Activated CD4-positive, alpha-beta T cell treated with anti-CD3 and anti-CD28 coated beads for 4 hours (primary cell): ENCODE measurements at places on chromosomes 4 and X.

DNA sequence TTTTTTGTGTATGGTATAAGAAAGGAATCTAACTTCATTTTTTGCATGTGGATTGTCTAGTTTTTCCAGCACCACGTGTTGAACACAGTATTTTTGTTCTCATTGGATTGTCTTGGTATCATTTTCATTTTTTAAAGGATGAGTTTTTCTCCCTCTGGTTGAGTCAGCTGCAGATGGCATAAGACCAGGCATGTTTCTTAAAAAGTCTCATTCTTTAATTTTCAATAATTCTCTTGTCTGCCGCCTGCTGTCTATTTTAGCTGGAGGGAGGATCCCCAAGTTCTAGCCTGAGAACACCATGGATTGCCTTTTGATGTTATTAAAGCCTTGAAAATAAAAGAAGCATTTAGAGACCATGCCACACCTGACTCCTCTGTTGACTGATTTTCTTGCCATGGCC lies 263.8 kb downstream of the ARHGAP24 start:
- no peak for DNase-seq

GRCh38 chrX:119041175-119041574 lies 31.6 kb upstream of the CT47C1 start:
- no peak for DNase-seq

DNA sequence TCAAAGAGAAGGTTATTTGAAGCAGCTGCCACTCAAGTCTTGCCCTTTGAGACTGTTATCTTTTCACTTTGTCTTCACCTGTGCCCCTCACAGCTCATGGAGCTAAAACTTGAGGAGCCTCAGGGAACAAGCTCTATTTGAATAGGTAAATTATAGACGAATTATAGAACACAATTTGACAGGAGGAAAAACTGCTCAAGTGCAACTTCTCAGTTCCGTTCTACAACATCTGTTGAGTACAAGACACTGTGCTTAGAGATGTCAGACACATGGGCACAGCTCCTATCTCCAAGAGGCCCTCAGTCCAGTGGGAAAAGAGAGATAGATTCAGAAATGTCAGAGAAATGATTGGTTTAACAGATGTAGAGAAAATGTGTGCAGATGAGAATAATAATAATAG lies 5.1 kb downstream of the PPP1R2C start:
- no peak for DNase-seq

DNA sequence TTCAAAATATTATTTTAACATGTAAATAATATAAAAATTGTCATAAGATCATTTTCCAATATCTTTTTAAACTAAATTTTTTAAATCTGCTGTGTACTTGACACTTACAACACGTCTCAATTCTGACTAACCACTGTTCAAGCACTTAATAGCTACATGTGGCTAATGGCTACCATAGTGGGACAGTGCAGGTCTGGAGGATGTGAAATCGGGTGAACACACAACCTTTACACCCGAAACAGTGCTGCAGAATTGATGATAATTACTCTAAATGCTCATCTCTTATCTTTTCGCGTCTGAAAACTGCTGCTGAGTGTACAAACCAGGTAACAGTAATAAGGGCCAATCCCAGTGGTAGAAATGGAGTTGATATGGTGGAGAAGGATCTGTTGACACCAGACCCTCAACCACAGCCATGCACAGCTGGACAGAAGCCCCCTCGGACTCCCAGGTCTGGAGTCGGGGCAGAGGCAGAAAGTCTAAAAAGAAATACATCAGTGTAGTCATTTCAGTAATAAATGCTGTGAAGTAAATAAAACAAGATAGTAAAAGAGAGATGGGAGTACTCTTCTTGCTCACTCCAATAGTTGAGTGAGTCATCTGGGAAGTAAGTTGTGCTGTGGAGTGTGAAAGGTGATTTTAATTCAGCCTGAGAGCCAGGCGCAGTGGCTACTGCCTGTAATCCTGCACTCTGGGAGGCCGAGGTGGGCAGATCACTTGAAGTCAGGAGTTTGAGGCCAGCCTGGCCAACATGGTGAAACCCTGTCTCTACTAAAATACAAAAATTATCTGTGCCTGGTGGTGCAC lies 150.0 kb downstream of the CBR4 start:
- no peak for DNase-seq

DNA sequence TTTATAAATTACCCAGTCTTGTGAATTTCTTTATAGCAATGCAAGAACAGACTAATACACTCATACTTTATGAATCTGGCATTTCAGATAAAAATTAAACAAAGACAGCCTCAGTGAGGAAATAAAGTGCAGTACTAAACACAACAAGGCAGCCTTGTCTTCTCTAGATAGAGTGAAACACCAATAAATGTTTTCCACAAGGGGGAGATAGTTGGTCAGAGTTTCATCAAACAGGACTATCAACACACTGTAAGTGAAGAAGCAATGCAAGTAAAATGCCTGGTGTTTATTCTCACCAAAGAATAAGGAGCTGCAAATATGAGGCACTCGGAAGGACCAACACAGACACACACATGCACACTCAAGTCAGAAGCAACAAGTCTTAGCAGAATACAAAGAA lies 62.8 kb downstream of the FAM9B start:
- DNase-seq = no peak

DNA sequence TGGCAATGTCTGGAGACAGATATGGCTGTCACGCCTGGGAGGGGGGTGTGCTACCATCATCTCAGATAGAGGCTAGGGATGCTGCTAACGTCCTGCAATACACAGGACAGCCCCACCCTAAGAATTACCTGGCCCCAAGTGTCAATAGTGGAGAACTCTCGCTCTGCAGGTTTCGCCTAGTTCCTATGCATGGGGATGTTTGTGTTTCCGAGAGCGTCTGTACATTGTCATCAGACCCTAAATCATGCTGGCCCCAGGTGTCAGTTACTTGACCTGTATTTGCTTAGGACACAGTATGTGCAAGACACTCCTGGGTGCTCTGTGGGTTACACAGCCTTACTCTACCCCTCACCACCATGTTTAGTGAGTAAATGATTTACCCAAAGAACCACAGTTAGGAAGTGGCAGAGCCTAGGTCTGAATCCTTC lies 90.8 kb downstream of the AFF1 start:
- no peak for DNase-seq

- DNase-seq = no peak
Measured at GRCh38 chr4:9762823-9763475, 18.5 kb upstream of the DRD5 start.

DNA sequence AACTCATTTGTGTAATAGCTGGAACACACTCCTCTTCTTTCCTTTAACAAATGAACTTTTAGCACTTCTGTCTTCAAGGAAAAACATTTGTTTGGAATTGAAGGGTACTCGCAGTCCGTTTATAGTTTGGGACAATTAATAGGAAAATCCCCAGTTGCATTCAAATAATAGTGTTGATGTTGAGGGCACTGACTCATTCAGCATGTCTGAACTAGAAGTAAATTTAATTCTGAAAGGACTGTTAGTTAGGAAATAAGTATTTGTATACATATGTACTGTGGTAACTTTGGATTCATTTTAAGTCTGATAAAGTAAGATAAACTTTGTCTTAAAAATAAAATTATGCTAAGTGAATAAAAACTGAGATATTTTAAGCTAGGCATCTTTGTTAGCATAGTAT lies 27.2 kb downstream of the FAM199X start:
- DNase-seq = no peak

DNA sequence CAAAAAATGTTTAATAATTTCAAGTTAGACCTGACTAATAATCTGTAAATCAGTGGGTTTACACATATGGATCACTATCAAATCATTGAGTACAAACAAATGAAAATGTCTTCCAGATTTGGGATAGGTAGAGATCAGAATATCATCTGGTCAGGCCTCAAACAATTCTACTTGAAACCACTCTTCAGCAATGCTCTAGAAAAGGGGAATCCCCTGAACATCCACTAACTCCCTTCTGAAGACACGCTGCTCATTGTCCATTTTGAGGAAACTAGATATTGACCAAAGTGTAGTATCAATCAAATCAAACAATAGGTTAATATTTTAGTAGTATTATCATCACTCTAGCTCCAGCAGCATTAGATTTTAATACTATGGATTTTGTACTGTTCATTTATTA lies 46.3 kb downstream of the SULT1E1 start:
- no peak for DNase-seq

DNA sequence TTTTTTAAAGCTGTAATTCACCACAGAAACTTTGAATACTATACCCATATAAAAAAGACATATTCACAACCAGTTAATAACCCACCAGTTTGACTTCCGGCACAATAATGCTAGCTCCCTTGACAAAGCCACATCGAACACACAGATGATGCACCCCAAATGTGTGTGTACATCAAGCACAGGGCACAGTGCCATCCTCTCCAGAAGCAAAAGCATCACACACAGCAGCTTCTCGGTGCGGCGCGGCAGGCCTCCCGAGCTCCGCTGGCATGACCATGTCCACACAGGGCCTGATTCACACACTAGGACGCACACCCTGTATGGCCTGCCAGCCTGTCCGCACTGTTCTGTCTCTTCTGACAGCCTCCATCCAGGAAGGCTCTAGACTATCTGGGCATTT lies 88.0 kb downstream of the LEF1 start:
- DNase-seq = peak; percentile 38

- no peak for DNase-seq
Measured at GRCh38 chr4:68369142-68369805, 19.4 kb upstream of the YTHDC1 start.

GRCh38 chrX:84715315-84715714 lies 213.1 kb upstream of the HDX start:
- DNase-seq = no peak

- DNase-seq = no peak
Measured at GRCh38 chrX:19121466-19121865, 802 bp downstream of the ADGRG2 start.

DNA sequence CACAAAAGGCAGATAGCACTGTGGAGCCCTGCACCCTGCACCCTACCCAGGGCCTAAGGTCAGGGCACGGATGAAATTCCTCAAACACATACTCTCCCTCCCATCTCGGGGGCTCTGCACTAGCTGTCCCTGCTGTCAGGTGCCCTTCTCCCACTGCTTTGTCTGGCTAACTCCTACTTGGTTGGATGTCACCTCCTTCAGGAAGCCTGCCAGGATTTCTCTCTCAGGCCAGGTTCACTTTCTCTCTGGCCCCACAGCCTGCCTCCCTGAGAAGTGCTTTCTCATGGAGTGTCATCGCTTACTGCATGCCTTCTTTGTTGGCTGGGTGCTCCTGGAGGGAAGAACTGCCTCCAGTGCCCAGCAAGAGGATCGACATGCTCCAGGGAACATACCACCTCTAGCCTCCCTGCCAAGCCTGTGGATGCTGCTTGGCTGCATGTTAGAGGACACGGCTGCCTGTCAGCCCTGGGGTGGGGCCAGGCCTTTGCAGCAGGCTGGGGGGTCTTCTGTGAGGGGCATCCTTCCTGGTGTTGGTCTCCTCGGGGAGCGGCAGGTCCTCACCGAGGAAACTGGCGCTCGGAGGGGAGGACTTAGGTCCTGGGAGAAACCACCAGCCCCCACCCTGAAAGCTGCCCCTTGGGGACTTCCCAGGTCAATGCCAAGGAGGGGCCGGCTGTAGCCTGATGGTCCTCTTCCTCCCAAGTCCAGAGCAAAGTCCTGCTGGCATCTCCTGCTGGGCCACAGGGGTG lies 15.0 kb downstream of the ABLIM2 start:
- DNase-seq = no peak

- DNase-seq = no peak
Measured at GRCh38 chr4:18319431-18319830, 297.9 kb upstream of the LCORL start.

DNA sequence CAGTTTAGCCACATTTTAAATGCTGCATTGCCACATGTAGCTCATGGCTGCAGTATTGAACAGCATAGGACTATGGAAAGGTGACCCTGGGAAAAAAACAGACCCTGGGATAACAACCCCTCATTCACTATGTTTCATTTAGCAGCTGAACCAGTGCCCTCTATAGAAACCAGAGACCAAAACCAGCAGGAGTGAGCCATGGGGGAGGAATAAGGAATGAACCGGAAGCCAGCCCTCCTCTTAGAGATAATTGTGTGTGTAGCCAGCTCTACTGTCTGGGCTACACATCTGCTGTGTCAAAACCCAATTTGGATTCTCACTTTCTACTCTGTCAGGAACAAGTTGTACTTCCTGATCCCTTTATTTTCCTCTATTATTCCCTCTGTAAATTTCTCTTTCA lies 158.5 kb upstream of the S100G start:
- no peak for DNase-seq

- no peak for DNase-seq
Measured at GRCh38 chr4:118225511-118225910, 127.3 kb downstream of the PRSS12 start.

- no peak for DNase-seq
Measured at GRCh38 chr4:52619591-52619931, 39.5 kb downstream of the USP46 start.

DNA sequence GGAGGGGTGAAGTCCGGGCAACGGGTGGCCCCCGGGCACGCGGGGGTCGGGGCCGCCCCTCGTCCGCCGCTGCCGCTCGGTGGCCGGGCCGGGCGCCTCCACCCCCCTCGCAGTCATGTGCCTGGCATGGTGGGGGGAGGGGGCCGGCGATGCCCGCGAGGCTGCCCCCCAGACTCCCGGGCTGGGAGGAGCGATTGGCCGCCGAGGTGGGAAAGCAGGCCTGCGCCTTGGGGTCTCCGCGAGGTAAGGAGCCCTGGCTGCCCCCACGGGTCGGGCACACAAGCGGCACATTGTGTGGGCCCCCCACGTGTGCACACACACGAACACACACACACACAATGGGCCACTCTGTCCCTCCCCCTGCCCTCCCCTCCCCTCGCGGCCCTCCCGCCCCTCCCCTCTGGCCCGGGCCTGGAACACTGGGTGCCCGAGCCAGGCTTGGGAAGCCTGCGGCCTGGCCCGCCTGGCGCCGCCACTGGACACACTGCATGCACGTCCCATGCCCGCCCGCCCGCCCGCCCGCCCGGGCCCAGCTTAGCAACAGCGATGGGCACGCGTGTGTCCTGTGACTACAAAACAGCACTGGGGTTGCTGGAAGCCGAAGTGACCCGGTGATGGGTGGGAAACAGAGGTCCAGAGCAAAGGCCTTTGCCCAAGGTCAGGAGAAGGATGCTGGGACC lies 1.3 kb downstream of the SLC6A8 start:
- no peak for DNase-seq

GRCh38 chr4:56301181-56301996 lies 85.9 kb downstream of the AASDH start:
- peak; percentile 53 for DNase-seq

GRCh38 chr4:175560604-175561003 lies 251.5 kb downstream of the GPM6A start:
- DNase-seq = no peak
